ENCODE measurements at places on chromosomes 12 and 14.

GRCh38 chr14:84657911-84658310 lies 872.0 kb upstream of the FLRT2 start:
- DNase-seq = no peak

- no peak for DNase-seq
Measured at GRCh38 chr14:94897082-94897481, 127.2 kb upstream of the GSC start.

GRCh38 chr12:130423991-130424857 lies 86.5 kb downstream of the PIWIL1 start:
- DNase-seq = no peak

DNA sequence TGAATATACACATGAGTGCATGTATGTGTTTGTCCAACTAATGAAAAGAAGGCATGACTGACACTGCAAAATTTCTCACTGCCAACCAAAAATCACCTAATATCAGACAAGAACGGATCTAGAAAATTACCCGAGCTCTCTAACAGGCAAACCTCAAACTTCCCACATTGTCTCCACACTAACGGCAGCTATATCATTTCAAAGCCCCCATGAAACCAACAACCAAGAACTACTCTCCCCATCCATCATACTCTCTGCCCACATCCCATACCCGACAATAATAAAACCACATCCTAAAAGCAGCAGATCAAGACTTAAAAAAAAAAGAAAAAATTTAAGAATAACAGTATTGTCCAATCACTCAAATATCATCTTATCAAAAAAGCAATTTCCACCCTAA lies 227.1 kb downstream of the CEP128 start:
- DNase-seq = no peak

DNA sequence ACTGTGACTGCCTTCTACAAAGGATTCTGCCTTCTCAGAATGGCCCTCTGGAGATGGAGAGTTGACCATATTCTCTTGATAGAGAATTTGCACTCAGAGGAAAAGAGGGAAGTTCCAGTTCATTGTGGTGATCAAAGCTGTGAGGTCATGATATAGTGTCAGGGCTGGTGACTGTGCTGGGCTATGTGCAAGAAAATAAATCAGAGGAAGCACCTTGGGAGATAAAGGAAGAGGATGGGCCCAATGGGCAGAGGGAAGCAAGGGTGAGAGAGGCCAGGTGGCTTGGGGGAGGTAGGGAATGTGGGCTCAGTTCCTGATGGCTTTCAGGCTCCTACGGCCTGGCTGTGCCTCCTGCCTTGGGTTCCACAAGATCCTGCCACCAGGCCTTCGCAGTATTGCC lies 145.8 kb downstream of the SLC8A3 start:
- DNase-seq = no peak

DNA sequence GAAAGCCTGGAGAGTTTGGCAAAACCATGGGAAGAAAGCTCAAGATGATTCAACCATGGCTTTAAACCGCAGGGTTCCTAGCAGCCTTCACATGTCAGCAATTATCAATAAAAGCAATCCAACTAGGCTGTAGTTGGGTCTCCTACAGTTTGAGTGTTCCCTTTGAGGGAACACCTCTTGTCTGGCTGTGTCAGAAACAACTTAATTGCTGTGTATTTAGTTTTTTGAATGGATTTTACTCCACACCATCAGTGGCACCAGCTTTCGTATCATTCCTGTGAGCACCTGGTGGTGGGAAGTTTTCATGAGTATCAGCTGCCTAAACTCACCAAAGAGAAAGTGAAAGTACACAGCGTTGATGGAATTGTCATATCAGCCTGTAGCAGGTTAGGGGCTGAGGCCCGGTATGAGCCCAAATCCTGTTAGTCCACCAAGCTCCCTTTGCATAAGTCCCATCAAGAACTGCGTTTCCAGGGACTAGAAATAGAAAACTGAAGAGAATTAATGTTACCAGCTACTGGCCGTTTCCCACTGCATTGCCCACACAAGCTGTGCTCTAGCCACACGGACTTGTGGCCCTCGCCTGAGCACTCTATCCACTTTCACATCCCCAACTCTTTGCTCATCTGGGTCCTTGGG lies 10.9 kb upstream of the IL26 start:
- no peak for DNase-seq

DNA sequence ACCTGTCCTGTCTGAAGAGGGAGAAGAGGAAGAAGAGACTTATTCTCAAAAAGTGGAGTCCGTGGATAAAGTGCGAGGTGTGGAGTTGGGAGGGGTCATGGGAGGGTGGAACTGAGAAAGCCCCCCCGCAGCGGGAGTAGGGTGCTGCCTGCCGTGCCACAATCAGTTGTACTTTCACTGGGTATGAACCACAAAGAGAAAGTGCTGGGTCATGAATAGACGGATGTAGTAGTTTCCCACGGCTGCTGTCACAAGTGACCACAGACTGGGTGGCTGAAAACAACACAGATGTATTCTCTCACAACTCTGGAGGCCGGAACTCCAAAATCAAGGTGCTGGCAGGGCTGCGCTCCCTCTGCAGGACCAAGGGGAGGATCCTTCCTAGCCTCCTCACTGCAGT lies 5.5 kb downstream of the DNAH10 start:
- no peak for DNase-seq

- DNase-seq = no peak
Measured at GRCh38 chr12:82698708-82699564, 12.2 kb downstream of the TMTC2 start.

- DNase-seq = no peak
Measured at GRCh38 chr14:72084935-72085334, 152.7 kb downstream of the RGS6 start.

DNA sequence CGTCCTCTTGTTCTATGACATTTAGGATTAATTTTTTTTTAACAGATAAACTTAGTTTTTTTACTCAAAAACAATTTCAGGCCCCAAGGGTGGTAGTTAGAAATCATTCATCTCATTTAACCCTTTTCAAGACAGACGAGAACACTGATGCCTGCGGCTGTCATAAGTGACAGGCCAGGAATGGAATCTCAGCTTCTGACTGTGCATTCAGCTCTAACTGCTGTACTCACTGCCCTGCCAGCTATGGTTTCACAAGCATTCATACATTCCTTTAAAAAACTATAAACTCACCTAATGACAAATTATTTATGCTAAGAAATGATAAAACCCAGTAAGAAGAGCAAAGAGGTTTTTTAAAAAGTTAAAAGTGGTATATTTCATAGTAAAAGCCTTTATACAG lies 8.8 kb downstream of the DENND5B start:
- no peak for DNase-seq

GRCh38 chr12:47082796-47083621 lies 3.2 kb upstream of the AMIGO2 start:
- no peak for DNase-seq

DNA sequence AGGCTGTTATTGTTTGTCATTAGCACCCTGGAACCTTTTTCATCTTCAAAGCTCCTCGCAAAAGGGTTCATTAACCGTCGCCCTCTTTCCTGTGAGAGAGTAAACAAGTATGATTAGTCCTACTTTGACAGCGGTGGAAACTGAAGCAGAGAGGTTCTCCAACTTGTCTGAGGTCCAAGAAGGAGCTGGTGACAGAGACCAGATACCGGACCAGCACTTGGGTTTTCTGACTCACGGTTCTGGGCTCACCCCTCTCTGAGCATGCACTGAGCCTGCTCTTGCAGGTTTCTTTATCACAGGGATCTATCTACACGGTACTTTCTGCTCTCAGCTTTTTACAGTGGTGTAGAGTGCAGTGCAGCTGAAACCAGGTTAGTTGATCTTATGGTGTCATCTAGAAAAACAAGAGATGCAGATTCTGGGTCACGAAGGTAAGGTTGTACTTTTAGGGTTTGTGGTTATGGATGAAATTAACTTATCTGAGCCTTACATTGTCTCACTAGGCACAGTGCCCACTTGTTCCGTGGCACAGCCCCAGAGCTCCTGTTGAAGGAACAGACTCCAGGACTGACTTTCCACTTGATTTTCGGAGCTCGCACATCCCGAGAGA lies 62.1 kb downstream of the PPP2R5C start:
- DNase-seq = no peak

DNA sequence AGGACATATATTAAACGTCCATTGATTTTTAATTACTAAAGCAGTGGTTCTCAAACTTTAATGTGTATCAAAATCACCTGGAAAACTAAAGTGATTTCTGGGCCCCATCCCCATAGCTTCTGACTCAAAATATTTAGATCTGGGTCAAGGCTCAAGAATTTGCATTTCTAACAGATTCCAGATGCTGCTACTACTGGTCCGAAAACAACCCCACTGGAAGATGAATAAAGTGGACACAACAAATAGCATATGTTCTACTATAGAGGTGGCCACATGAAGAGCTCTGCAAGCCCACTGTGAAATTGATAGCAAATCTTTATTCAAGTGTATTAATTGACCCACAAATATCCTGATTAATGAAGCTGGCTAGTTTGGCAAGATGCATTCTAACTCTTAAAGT lies 69.4 kb downstream of the SPATA7 start:
- no peak for DNase-seq

DNA sequence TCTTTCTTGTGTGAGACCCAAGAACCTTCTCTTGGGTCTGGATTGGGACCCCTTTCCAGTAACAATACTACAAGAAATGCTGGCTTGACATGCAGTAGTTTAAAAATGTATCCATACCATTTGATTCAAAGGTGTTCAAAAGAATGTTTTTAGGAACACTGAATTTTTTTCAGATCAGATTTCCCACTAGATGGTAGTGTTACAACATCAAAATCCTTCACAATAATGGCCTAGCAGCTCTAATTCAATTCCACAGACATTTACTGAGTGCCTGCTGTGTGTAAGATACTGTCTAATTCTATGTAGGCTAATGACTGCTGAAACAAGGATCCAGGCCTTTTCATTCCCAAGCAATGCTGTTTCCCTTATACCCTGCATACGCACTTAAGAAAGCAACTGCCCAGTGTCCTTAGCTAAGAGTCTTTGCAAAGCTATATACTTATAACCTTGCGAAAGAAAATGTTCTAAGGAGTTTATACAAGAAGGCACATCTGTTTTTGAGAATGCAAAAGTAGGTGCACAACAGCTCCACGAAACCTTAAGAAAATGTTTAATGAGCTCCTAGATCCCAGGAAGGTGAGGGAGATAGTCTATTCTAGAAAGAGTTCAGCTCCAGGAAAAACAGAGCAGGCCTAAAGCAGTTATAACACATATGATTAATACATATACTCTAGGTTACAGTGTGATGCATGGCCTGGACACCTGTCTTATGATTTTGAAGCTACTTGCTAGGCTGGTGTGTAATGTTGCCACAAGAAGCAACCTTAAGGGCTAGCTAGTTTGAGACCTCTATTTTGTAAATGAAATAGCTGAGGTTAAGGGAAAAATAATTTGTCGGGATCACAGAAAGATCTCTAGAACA lies 50.9 kb upstream of the PKP2 start:
- DNase-seq = no peak

DNA sequence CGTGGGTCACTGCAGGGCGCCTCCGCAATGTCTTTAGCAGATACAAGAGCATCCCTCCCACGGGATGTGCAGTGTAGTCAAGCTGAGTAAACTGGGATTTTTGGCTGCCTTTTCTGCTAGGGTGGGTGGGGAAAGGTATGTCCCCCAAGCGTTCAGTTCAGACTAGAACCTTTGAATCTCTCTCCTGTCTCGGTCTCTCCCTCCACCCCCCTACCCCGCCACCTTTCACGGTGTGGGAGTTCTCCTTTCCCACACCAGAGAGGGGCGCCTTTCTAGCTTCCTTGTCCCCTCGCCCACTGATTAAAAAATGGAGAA lies 525 bp upstream of the FAR2 start:
- DNase-seq = no peak

GRCh38 chr14:83461521-83461920 lies 1927.9 kb upstream of the SEL1L start:
- DNase-seq = no peak

DNA sequence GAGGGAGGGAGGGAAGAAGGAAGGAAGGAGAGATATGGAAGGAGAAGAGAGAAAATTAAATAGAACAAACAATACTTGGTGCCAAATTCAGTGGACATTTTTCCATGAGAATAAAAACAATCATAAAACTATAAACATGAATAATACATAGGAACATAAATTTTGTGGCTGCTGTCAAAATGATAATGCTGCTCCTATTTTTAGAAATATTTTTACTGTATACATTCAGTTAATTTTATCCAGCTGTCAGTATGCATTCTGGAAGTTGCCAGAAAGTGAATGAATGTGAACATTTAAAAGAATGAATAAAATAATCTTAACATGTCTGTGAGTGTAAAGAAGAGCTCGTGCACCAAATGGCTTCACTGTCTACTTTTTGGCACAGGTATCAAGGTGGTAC lies 13.9 kb upstream of the PCED1B start:
- no peak for DNase-seq

DNA sequence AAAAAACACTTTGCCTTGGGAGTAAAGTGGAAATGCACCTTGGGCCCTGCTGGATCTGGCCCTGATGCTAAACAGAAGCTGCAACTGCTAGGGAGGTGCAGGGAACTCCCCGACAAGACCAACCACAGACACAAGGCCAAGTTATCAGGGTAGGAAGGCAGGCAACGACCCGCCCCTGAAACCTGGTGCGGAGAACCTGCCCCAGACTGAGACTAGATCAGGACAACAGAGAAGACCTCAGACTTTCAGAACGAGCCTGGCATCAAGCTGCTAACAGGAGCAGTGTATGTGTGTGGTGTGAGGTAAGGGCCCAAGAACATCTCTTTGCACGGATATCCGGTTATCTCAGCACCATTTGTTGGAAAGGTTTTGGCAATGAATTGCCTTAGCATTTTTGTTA lies 233.7 kb upstream of the RTL1 start:
- no peak for DNase-seq

GRCh38 chr12:106051853-106052531 lies 86.8 kb downstream of the NUAK1 start:
- no peak for DNase-seq

DNA sequence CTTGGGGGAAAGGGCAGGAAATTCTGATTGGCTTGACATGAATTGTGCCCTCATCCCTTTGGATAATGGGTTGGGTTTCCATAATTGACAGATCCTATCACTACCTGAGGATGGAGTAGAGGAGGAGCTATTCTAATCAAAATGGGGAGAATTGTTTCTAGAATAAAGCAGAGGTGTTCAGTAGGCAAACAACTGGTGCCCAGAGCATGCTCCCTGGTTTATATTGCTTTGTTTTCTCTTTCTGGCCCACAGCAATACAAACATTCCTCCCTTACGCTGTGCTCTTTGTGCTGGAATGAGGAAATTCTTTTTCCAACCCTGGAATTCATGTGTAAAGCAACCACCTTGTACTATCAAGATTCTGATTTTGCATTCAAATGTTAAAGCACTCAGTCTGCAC lies 147.4 kb downstream of the RASSF9 start:
- DNase-seq = no peak

DNA sequence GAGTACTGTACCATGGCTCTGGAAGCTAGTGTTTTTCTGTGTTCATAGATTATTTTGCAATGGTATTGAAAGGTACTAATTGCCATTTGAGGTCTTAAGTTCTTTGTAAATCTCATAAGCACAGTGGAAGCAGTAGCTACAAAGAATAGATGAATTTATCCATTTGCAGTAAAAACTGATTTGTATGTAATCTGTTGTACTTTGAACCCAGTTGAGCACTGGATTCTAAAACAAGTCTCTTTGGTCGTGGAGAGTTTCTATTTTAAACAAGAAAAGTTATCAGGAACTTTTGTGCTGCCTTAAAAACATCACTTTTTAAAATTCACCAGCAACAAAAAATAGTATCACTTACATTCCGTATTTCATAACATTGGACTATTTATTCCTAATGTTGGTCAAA lies 4.1 kb downstream of the RAP1B start:
- no peak for DNase-seq

Measured in brain pericyte (primary cell).